ENCODE measurements at places on chromosomes 2 and 18. TPM values are rescaled to one million over a fixed set of nuclear protein-coding genes. Genes with fewer than 3 reads are reported as not detected.

The SOX11 gene
- polyA plus RNA-seq = not detected

The SCYGR4 gene
- polyA plus RNA-seq = not detected

The SLC23A3 gene
- polyA plus RNA-seq = 0.90 TPM

GRCh38 chr2:128641421-128642080, 322.9 kb upstream of the HS6ST1 start:
- DNase-seq = no peak

DNA sequence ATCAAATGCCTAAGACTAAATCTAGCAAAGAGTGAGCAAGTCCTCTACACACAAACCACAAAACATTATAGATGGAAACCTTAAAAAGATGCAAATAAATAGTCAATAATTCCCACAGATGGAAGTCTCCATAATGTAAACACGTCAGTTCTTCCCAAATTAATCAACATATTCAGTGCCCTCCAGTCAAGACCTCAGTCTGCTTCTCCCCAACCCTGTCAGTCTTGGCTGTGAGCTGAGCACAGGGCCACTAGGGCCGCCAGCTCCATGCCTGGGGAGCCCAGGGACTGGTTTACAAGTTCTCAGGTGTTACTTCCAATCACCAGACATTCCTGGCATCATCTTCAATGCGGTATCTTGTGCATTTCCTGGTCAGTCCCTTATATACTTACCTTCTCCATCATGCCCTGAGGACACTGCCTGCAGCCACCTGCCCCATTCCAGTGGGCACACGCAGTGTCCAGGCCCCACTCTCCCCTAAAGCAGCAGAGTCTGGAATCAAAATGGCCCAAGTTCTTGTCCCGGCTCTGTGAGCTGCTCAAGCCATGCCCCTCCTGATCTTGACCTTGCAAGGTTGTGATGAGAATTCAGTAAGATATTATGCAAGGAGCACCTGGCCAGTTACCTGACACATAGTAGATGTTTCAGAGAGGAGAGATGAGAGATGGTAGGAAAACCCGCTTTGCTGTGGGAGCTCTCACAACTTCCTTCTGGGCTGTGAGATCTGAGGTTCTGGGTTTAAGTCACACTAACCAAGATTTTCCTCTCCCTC, 207.9 kb upstream of the RAB6C start:
- no peak for DNase-seq

DNA sequence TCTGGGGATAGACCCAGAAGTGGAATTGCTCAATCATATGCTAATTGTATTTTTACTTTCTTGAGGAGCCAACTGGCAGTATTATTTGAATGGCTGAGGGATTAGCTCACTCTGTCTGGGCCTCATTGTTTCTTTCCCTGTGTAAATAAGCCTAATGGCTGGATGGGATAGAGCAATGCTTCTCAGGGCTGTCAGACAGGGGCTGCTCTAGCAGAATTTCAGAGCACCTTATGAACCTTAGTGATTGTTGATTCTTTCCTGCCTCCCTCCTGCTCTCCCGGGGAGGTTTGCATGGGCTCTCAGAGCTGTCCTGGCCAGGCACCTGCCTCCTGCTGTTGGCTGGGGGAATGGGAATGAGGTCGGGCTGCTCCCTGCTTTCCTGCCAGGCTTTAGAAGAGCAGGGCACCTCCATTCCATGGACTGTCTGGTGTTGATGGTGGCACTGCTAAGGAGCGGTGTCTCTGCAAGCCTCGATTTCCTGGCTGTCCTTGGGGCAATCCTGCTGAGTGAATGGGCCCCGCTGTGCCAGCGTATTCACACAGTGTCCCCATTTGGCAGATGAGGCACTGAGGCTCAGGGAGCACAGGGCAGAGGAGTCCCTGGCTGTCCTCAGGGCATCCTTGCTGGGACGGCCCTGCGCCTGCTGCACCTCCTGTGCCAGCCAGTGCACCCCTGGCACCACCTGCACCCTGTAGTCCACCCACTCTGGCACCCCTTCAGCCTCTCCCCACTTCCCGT, 468.2 kb upstream of the HS6ST1 start:
- DNase-seq = no peak

GRCh38 chr2:36539631-36540030, 58.3 kb downstream of the FEZ2 start:
- no peak for DNase-seq

GRCh38 chr2:30476636-30477035, 29.6 kb downstream of the LCLAT1 start:
- DNase-seq = no peak

DNA sequence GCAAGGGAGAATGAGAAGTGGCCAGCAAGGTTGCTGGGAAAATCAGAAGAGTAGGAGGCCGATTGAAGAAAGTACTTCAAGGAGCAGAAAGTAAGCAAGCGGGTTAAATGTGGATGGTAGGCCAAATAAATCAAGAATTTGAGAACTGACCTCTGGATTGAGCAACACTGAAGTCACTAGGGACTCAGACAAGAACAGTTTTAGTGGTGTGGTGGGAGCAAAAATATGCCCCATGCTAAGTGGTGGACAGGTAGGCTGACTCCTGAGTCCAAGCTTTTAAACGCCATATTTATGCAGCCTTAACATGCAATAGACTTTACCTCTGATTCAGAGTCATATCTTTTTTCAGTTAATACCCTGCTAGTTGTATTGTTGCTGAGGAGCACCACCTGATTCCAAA, 4.5 kb downstream of the TRABD2A start:
- DNase-seq = no peak

DNA sequence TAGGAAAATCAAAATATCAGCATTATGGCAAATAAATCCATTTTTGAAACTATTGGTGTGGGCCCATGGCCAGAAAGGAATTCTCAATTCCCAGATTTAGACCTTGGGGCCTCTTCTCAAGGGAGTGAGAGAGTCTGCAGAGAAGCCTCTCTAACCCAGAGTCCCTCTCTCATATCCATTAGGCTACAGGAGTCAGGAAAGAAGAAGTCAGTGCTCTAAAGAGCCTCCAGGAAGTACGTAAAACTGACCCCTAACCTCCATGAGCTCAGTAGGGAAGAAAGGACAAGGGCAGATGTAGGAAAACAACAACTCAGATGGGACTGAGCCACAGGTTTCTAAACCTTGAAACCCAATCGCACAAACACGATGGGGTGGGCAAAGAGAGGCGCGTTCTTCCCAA, 479.9 kb upstream of the TNP1 start:
- no peak for DNase-seq

DNA sequence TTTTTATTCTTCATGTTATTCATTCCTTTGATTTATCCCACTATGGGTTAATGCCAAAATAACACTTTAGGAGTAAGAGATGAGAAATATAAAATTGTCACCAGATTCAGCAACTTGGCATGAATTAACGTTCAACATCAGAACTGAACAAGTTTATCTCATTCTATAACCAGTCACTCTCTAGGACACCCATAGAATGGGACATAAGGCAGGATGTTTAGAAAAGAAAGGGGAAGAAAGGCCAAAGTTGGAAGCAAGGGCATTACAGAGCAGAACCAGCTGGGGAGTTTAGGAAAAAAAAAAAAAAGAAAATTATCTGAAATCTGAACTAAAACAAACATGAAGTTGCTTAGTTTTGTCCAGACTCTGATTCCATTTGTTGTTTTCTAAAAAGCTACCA, 211.0 kb downstream of the PMAIP1 start:
- no peak for DNase-seq

DNA sequence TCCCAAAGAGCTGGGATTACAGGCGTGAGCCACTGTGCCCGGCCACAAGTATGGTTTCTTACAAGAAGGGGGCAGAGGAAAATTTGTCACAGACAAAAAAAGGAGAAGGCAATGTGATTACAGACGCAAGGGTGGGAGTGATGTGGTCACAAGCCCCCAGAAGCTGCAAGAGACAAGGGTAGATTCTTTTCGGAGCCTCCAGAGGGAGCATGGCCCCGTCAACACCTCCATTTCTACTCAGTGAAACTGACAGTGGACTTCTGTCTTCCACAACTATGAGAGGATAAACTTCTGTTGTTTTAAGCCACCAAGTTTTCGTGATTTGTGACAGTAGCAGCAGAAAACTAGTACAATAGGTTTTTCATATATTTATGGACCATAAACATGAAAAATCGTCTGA, 2.1 kb upstream of the TCF7L1 start:
- DNase-seq = peak; percentile 54
